ENCODE measurements at places on chromosomes 3 and 15.

DNA sequence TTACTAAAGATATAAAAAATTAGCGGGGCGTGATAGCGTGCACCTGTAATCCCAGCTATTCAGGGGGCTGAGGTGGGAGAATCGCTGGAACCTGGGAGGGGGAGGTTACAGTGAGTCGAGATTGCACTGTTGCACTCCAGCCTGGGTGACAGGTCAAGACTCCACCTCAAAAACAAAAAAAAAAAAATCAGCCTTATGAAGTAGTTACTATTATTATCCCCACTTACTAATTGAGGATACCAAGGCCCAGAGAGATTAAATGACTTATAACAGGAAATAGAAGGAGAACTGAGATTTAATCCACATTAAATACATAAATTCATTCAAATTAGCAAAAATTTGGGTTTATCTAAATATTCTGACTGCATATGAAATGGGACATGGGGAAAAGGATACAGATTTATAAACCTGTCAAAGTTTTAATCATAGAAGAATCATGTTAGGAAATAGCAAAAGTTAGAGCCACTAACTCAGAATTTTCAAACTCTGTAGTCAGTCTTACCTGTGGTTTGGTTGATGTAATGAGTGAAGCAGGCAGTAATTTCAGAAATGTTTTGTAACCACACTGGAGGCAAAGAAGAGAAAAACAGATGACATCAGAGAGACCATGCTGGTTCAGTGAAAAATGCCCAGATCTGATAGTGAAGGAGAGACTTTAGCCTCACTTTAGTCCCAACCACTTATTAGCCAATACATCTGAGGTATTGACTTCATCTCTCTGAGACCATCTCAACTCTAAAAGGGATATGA, 25.0 kb upstream of the ACAP2 start:
- DNase-seq: no peak

DNA sequence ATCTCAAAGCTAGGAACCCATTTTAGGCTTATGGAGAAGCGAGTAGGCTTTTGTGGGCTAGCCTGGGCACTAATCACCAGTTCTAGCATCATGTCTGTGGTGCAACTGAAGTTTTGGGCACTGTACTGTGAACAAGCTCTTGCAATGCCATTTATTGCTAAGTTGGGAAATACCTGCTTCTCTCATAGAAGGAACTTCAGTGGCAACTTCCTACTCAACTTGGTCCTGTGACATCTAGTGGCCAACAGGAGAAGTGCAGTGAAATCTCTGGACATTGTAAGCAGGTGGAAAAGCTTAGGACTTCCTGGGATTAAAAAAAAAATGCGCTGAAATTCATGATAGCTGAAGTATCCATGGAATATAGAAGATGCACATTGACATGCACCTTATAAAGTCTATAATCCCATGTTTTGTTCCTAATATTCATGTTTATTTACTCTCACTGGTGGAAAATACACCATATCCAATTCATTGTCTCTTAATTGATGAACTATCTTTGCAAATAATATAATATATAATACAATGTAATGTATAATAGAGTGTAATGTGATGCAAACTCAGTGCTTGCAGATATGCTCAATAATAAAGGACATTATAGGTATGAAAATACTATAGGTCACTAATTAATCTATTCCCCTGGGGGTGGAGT, 6.5 kb upstream of the ALDH1A3 start:
- DNase-seq: peak; percentile 12

- DNase-seq: no peak
Observed at GRCh38 chr3:8733332-8734094, at the start of gene CAV3. CAV3 (plus strand) TSS chr3:8733802; CDS start chr3:8733877, 75 bp downstream.

DNA sequence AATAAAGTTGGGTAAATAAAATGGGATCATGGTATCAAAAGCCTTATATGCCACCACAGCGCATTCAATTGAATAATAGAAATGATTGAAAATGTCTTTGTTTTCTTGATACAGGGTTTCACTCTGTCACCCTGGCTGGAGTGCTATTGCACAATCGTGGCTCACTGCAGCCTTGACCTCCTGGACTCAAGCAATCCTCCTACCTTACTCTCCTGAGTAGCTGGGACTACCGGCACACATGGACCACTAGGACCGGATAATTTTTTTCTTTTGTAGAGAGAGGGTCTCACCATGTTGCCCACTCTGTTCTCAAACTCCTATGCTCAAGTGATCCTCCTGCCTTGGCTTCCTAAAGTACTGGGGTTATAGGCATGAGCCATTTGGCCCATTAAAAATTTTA, 33.8 kb upstream of the BBX start:
- no peak for DNase-seq
